ENCODE measurements at places on chromosomes 5 and 9.

GRCh38 chr9:34254141-34254913, 74.7 kb downstream of the KIF24 start:
- DNase-seq, result peak; percentile 95

- no peak for DNase-seq
Observed at GRCh38 chr9:85114799-85115198, 445.3 kb downstream of the NTRK2 start.

DNA sequence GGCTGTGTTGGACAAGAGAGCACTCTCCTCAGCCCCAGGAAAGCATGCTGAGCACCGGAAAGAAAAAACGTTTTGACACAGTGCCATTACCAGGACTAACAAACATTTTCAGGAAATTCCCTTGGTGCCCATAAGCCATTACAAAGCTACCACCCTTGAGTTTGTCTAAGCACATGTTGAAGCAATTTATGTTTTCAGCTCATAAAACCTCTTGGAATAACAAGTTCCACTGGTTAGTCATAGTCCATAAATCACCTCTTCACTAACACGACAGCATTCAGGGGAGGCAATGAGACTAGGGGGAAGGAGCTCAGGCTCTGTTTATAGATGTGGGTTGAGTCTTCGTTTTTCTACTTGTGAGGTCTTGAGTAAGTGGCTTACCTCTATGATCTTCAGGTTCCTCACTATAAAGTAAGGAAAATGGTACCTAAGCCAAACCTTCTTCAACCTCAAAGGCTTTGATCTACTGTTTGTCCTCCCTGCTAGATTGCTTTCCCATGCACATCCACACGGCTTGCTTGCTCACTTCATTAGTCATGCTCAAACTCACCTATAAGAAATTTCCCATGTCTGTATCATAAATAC, 65.4 kb downstream of the DRD1 start:
- DNase-seq, result no peak

GRCh38 chr5:93899026-93899600, 157.7 kb upstream of the POU5F2 start:
- no peak for DNase-seq

DNA sequence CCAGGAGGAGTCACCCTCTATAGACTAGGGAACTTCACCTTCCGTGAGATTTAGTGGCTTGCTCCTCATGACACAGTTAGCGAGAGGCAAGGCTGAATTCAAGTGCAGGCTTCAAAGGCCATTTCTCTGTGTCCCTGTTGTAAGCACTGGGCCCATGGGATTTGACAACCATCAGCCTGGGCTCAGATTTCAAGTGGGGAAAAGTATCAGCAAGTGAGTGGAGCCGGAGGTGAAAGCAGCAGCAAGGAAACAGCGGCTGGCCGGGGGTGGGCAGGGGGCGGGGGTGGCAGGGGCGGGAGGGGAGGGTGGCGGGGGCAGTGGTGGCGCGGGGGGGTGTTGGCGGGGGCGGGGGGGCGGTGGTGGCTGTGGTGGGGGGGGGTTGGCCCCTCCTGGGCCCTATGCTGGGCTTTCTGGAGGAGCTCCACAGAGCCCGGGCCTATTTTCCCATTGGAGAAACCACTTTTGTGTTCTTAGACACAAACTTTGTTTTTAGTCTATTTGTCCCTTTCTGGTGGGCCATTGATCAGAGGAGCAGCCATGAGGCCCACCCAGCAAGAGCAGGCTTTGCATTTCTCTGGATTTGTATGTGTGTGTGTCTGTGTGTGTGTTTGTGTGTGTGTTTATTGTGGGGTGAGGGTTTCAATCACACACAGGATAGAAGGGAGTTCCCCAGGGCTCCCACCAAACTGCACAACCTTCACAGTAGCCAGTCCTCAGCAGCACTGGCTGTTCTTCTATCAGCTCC, 165.4 kb upstream of the RAI14 start:
- DNase-seq, result peak; percentile 59

DNA sequence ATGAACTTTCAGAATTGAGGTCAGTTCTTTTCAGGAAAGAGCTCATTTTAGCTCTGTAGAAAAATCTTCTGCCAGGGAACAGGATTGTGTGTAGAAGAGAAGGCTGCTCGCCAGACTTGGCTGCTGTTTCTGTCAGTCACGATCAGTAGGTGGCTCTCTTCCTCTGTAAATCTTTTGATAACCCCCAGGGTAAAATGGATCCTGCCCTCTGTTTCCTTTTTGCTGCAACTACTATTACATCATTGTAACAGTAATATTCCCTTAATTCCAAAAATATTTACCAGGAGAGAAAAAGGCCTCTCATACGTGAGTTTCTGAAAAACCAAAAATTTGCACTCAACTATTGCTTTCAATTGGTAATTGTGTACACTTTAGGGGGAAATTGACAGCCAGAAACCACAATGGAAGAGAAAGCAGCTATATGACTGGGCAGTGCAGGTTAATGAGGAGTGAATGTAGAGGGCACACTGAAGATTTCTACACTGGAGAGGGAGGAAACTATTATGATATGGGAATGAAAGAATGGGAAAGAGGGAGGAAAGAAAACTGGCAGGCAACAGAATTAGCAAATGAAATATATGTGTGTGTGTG, 12.3 kb downstream of the IFNA21 start:
- peak; percentile 57 for DNase-seq

DNA sequence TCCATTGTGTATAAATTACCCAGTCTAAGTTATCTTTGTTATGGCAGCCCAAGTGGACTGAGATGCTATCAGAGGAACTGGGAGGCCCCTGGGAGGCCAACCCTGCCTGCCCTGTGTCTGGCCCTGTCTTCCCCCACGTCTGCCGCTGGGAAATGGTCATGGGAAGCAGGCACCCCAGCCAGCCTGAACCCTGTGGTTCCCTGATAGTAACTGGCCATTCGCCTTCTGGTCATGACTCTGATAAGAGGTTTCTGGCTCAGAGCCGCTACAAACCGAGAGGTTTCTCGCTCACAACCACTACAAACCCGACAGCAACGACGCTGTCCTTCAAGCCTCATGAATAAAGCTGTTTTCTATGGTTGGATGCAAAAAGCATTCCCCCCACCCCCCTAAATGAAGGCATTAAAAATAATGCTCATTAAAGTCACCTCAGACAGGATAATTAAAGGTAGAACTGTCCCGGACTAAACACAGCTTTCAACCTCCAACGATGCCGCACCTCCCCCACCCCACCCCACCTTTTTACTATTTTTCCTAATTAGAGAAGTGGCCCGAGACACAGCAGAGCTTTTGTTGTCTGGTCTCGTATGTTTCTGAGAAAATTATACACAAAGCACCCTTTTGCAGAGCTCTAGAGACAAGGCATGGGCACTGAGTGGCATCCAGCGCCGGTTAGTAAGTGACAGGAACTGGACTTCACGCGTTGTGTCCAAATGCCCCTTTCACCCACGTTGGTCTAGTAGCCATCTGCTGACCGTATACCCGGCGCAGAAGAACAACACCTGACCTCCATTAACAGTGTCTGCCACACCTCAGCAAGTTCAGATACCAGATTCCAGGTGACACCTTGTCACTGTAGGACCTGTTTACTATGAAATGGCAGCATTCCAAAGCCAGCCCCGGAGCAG, 140.8 kb downstream of the COL23A1 start:
- no peak for DNase-seq

GRCh38 chr5:141889282-141889871, 11.2 kb upstream of the PCDH1 start:
- peak; percentile 58 for DNase-seq

GRCh38 chr5:133853646-133854365, 114.6 kb downstream of the C5orf15 start:
- no peak for DNase-seq

- DNase-seq, result peak; percentile 80
Observed at GRCh38 chr5:72597456-72597948, 90.3 kb upstream of the ZNF366 start.

DNA sequence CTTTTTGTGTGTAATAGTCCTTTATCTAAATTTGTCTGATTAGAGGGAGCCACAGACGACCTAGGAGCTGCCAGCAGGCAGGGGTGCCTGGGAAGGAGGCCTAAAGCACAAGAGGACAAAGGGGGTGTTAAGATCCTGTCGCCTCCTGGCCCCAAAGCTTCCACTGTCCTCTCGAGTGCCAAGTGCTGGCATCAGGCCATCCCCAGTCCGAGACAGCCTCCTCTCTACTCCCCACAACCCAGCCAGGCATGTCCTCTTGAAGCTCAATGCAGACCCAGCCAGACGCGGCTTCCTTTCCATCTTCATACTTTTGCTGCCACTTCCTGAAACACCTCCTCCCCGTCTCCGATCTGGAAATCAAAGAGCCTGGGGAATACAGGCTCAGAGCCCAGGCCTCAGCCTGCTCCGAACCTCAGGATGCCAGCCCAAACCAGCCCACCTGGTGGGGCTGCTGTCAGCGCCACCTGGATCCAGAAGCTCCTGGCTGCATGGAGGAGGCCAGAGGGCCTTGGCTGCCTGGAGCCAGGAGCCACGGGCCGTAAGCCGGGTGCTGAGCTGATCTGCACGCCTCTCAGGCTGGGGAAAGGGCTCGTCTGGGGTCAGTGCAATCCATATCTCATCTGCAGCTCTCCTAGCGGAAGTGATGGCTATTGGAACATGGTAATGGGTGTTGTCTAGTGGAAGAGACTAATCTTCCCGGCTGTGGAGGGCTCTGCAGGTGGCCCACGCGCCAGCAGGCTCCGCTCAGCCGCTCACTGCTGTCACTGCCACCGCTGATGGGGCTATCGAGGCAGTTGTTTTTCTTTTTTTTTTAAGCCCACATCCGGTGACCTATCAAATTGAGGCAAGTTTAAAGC, 60.2 kb upstream of the FUBP3 start:
- DNase-seq, result no peak

GRCh38 chr9:137827908-137828526, 49.6 kb upstream of the CACNA1B start:
- no peak for DNase-seq

DNA sequence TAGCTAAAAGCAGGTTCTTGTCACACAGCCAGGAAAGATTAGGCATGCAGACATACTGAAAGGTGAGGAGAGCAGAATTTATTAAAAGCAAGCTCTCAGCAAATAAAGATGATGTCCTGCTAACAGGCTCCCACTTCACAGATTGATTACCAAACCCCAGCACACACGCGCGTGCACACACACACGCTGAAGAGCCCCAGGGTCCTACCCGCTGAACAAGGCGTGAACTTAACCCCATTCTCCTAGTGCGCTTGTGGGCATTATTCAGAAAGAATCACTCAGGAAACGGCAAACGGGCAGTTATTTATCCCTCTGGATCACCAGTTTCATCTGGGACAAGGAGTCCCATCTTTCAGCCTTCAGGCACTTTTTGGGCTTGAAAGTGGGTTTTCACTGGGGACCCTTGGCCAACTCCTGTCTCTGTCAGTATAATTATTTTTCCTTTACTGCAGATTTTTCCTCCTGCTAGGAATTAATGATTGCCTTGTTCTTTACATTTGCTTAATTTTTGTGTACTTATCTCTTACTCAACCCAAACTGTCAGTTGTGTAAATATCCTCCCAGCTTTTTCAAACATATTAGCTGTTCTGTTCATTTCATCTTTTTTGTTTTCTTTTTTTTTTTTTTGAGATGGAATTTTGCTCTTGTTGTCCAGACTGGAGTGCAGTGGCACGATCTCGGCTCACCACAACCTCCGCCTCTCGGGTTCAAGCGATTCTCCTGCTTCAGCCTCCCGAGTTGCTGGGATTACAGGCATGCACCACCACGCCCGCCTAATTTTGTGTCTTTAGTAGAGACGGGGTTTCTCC, 92.6 kb downstream of the RIC1 start:
- no peak for DNase-seq

GRCh38 chr5:10565785-10566542, 2.1 kb downstream of the ANKRD33B start:
- DNase-seq, result peak; percentile 52

- DNase-seq, result no peak
Observed at GRCh38 chr9:72600671-72601070, 79.3 kb downstream of the TMC1 start.

DNA sequence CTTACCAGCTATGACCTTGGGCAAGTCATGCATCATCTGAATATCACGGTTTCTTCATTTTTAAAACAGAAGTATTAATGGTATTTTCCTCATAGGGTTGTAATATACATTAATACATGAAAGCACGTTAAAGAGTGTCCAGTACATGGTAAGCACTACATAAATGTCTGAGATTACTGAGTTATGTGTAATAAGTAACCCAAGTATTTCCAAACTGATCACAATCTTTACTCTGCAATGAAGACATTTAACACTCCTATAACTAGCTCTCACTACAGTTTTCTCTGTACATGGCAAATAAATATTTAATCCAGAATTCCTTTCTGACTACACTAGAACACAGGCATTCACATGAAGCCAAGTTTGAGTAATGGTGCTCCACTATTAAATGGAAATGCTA, 4.0 kb downstream of the GLDC start:
- no peak for DNase-seq

- no peak for DNase-seq
Observed at GRCh38 chr5:73960023-73960422, 334.0 kb downstream of the ARHGEF28 start.

GRCh38 chr5:150517272-150518152, 9.6 kb downstream of the NDST1 start:
- DNase-seq, result peak; percentile 78

- no peak for DNase-seq
Observed at GRCh38 chr5:15630441-15630840, 130.5 kb downstream of the FBXL7 start.

GRCh38 chr5:158658446-158659230, 441.1 kb downstream of the EBF1 start:
- peak; percentile 51 for DNase-seq
